ENCODE measurements at places on chromosomes 3 and 15.

GRCh38 chr3:99253963-99254355 is 352.5 kb upstream of the DCBLD2 start:
- no peak for DNase-seq

- DNase-seq: no peak
Observed at GRCh38 chr3:140717921-140718320, 40.1 kb downstream of the TRIM42 start.

DNA sequence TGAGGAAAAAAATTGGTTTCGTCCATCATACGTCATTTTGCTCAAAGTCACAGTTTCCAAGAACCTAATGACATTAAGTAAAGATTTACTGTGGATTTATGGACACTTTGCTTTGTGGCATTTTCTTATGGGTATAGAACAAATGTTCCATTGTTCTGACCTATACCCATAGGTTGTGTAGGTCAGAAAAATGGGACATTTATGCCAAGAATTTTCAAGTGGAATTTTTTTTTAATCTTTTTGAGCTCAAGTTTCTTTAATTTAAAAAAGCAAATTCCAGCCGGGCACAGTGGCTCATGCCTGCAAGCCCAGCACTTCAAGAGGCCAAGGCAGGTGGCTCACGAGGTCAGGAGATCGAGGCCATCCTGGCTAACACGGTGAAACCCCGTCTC is 187.5 kb upstream of the TPM1 start:
- DNase-seq: no peak

DNA sequence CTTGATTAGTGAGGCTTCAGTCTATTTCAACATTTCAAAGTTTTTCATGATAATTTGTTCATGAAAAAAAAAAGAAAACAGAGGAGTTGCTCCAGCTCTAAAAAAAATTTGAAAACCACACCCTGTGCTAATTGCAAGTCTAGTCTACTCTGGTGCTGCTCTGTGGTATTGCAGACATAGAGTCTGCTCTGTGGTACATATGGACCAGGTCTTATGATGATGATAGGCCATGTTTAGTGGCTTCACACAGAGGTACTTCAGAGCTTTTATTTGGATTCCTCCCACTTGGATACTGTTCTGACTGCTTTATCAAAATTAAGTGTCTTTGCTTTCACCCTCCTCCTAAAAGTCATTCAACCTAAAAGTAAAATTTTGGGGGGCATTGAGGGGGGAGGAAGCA is 160.8 kb downstream of the ALCAM start:
- no peak for DNase-seq

DNA sequence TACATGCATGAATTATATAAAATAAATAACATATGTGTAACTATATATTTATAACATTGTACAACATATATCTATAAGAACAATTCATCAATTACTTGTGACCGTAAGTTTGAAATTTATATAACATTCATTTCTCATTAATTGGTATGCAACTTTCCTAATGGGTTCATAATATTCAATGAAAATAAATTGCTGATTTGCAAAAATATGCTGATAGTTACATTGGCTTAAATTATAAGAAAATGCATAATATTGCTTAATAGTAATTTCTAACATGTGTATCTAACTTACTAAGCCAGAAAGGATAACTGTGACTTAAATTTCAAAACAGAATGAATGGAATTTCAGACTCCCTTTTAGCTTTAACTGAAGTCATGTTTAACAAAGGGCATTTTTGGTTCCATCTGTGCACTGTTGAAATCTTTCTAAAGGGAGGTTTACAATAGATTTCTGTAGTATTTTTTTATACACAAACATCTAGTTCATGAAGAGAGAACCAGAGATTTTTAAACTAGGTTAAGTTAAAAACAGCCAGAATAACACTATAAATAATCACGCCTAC is 310.9 kb downstream of the TBC1D5 start:
- DNase-seq: no peak

GRCh38 chr3:172099495-172099808 is 60.1 kb downstream of the FNDC3B start:
- DNase-seq: no peak

DNA sequence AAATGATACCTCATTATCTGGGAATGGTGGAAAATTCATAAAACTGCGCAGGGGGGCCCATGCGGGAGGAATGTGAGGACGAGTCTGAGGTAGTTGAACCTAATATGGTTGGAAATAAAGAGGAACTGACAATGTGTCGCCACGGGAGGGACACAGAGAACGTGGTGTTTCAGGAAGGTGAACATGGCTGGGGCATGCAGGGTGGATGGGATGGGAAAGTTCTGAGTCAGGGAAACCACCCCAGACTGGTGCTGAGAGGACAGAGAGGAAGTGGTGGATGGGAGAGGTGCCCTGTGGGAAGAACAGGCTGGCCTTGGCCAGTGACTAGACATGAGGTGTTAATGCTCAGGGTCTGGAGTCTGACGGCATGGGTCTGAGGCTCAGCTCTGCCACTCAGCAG is 137.1 kb upstream of the WNT5A start:
- DNase-seq: no peak

DNA sequence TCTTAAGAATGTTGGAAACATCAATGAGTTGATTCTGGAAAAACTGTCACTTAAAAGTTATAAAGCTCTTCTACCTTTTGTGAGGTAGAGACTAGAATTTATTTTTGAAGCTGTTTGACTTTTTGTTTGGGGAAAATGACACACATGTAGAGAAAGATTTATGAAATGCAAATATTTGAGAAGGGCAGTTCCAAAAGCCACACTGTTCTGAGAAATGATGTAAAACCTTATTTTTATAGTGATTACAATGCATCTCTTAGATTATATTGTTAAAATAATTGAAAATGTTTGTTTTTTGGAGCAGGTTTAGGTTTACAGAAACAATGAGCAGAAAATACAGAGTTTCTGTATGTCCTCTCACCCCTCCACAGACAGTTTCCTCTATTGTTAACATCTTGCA is 116.1 kb upstream of the CMC1 start:
- no peak for DNase-seq

DNA sequence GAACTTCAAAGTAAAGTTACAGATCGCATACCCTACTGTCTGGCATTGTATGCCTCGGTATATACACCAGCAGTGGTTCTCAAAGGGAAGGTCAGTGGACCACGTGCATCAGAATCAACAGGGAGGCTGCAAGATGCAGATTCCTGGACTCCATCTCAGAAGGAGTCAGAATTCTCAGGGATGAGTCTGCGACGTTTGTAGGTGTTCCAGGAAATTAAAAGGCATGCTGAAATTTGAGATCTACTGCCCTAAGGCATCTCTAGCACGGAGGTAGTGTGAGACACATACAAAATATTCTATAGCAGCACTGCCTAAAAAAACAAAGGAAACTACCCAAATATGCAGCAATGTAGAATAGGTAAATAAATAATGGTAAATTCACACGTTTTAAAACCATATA is 136.8 kb upstream of the BNIP2 start:
- DNase-seq: no peak

GRCh38 chr15:53936137-53936536 is 42.1 kb upstream of the UNC13C start:
- no peak for DNase-seq

DNA sequence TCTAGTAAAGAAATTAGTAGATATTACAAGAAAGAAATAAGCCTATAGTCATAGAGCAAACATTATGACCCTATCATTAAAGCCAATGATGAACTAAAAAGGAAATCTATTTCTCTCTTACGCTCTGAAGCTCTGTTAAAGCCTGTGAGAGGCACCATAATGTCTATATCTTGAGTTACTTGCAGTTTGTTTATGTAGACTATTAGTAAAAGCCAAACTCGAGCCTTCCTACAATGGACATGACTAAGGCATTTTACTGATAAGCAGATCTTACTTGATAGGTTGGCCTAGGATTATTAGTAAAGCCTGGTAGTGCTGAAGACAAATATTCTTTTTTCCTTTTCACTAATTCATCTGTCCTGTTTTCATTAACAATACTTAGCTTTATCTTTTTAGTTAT is 32.7 kb downstream of the LRRC3B start:
- DNase-seq: no peak

DNA sequence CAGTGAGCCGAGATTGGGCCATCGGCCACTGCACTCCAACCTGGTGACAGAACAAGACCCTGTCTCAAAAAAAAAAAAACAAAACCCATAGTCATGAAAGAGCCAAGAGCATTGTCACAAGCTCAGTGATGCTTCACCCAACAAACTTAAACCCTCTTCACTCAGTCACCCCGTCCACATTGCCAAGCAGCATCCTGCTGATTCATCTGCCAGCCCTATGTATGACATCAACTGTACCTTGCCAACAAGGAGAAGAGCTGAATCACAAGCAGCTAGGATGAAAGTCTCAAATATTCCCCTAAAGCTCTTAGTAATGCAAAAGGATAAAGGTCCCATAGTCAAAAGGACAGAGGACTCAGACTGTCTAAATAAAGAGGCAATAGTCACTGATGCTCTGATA is 90.0 kb downstream of the ANO10 start:
- DNase-seq: no peak

DNA sequence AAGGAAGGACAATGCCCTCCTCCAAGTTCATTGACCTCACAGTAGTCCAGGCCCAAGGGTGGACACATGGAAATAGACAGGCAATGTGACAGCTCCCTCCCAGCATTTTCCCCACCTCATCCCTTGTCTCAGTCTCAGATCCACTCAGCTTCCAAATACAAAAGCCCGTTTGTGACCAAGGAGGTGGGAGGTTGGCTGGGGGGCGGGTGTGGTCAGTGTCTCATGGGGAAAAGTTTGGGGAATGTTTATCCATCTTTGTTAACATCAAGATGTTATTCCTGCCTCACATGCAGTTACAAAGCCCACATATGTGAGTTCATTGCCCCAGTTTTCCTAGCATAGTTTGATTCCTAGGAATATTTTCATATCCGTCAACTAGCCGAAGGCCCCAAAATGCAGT is 338.5 kb upstream of the PPP2R3A start:
- no peak for DNase-seq

DNA sequence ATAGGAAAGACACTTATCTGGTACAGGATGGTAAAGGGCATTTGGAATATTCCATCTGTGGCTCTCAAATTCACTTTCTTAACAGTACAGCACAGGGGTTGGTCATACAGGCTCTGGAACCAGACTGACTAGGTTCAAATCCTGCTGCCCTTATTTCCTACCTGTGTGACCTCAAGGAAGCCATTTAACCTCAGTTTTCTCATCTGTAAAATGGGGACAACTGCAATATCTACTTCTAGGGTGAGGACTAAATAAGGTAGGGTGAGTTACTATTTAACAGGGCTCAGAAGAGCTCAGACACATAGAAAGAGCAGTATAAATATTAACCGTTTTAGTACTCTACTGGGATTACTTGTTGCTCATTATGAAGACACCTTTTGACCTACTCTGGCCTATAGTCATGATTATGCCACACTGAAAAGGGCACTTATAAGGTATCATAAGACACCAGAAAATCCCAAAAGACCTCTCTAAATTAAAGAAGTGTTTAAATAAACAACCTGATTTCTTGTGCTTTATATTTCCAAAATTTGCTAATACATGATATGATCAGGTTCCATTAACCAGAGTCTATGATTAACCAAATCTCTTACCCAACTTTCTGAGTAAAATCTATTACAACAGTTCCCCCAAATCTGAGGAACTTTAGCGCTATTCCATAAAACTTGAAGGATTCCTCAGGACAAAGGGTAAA is 6.5 kb downstream of the RFTN1 start:
- DNase-seq: no peak

GRCh38 chr3:146218880-146219866 is 31.7 kb downstream of the PLSCR4 start:
- DNase-seq: peak; percentile 48

DNA sequence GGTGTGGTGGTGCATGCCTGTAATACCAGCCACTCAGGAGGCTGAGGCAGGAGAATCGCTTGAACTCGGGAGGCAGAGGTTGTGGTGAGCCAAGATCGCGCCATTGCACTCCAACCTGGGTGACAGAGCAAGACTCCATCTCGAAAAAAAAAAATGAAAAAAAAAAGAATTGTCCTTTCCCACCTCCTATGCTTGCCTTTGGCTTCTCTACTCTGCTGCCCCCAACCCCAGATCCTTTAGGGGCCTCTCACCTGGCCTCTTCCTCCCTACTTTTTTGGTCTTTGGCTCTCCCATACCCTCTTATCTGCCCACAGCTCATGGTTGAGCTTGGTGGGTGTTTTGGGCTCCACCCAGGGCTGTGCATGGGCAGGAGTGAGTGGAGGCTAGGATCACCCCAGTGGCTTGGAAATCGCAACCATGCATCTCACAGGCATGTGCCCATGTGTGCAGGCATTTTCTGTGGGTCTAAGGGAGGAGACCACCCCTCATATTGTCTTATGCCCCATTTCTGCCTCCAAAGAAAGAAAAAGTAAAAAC is 2.1 kb upstream of the SHISA5 start:
- no peak for DNase-seq

GRCh38 chr15:68734352-68734751 is 86.3 kb downstream of the ANP32A start:
- DNase-seq: no peak

GRCh38 chr3:23182996-23183513 is 20.1 kb upstream of the UBE2E2 start:
- no peak for DNase-seq

- DNase-seq: no peak
Observed at GRCh38 chr3:176950743-176951142, 246.5 kb downstream of the TBL1XR1 start.

- no peak for DNase-seq
Observed at GRCh38 chr15:73021139-73021621, 31.1 kb upstream of the NEO1 start.

DNA sequence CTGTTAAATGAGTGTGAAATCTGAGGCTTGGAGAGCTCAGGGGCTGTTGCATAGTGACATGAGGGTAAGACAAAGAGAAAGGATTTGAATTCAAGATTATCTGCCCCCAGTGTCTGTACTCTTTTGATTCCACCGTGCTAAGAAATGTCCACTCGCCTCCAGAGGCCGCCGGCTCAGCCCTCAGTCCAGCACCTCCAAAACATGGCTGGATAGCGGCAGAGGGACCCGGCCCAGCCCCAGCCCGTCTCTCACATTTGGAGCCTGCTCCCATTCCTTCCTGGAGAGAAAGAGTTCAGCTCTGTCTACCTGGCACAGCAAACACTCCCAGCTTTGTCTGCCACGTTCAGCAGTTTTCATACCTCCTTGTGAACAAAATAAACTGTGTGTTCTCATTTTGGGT is 84.8 kb upstream of the IQSEC1 start:
- no peak for DNase-seq

DNA sequence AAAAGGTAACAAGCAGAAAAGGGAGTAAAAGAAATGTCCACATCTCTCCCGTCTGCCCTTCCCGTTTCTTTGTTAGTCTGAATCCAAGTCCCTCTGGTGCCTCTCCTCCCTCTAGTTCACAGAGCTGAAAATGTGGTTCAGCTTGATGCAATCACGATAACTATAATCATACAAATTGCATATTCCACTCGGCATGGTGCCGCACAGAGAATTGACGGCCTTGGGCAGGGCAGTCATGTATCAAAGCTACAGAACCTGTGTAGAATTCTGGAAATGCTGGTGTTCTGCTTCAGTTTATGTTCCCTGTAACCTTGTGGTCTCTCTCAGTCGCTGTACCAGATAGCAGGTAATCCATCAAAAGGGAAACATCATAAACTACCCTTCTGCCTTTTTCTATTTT is 562.9 kb upstream of the CBLB start:
- no peak for DNase-seq

- DNase-seq: no peak
Observed at GRCh38 chr15:60602323-60602722, 123.4 kb upstream of the ICE2 start.
